ENCODE measurements at places on chromosomes 5 and 9.

- DNase-seq = peak; percentile 26
These were observed 111.1 kb downstream of the ARHGAP26 start for GRCh38 chr5:142881076-142881783.

- DNase-seq = no peak
These were observed 26.4 kb downstream of the NOTCH1 start for GRCh38 chr9:136519263-136520052.

GRCh38 chr5:131068076-131068475, 97.0 kb downstream of the HINT1 start:
- no peak for DNase-seq

- no peak for DNase-seq
These were observed 1.4 kb downstream of the CIZ1 start for GRCh38 chr9:128190013-128190412.

GRCh38 chr5:133531594-133531993, 80.7 kb downstream of the FSTL4 start:
- peak; percentile 7 for DNase-seq

DNA sequence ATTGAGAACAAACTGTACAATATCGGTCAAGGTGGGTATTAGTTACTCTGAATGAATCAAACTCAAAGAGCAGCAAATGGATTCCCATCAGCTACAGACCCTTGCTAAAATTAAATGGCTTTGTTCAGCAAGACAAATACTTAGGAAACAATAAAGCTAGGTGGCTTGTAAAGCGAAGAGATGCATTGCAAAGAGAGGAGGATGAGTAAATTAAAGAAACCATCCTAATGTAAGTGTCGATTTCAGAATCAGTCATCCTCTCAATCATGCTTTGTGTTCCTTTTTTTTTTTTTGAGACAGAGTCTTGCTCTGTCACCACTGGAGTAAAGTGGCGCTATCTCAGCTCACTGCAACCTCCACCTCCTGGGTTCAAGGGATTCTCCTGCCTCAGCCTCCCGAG, 359.2 kb upstream of the ZNF462 start:
- no peak for DNase-seq

DNA sequence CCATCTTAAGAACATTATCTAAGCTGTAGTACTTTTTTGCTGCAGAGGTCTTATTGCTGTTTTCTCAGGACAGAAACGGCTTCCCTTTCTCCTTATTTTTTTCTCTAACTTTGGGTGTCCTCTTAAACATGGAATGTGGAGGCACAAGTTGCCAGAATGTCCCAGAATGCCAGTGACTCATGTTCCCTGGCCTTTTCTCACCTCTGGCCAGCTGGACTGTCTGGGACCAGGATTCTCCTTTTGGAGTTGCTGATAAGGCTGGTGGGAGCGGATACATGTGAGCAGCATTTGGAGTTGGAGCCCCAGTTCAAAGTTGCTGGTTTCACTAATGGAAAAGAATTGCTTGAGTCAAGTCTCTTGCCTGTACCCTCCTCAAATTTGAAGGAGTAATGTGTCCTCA, 112.8 kb downstream of the ARHGAP26 start:
- no peak for DNase-seq

GRCh38 chr5:58545912-58546311, 37.0 kb upstream of the RAB3C start:
- peak; percentile 4 for DNase-seq

DNA sequence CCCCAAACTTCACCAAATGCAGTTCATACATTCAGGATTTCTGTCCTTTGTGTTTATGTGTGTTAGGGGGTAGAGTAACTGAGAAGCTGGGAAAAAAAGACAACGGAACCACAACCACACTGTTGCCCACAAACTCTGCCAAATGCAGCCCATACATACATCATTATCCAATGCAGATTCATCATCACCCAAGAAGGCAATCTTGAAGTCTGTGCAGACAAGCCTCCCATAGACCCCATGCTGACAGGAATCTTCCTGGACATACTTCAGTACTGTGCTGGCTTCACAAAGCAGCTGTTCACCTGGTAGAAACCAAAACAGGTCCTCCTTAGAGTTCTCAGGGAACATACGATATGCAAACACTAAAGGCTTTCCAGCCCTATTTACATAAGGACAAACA, 38.9 kb downstream of the MTMR12 start:
- no peak for DNase-seq

DNA sequence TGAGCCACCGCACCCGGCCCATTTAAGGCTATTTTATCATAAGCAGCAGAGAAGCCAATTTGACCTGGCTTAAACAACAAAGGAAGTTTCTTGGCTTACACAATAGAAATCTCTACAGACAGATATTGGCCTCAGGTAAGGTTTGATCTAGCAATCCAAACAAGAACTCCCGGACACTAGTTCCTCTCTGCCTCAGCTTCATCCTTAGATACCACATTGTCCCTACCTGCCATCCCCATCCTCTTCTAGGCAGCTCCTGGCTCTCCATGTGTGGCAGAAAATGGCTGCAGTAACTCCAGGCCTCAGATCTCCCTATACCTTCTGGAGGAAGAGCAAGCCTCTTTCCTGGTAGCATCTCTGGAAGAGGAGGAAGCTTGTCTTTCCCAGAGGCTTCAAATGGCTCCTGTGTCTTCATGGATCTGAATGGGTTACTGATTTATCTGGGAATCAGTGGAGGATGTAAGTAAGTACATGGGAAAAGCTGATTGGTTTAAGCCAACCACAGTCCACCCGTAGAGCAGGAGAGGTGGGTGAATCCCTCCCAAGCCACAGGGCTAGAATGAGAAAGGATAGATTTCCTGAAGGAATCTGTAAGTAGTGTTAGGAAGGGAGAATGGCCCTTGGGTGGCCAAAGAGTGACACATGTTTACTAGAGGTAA, 26.7 kb upstream of the AOPEP start:
- DNase-seq = no peak

DNA sequence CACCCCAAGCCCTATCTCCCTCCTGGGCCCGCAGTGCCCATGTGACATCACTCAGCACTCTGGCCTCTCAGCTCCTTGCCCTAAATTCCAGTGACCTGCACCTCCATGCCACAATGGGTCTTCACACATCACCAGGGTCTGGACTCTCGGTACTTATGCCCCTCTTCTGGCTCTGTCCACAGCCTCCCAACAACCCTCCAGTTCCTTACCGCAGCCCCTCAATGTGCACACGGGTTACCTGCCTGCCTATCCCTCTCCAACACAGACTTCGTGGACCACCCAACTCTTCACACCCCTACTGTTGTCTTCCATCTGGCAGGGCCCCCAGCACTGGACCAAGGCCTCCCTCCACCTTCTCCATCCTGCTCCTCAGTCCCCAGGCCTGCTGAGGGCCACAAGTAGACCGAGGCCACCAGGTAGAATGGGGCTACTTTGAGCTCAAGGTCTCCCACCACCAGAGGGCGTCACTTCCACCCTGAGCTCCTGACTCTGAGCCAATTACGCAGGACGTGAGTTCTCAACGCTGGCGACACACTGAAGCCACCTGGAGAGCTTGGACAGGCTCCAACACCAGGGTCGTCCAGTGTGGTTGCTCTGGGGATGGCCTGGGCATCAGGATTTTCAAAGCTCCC, 172.1 kb downstream of the GABBR2 start:
- DNase-seq = peak; percentile 40

DNA sequence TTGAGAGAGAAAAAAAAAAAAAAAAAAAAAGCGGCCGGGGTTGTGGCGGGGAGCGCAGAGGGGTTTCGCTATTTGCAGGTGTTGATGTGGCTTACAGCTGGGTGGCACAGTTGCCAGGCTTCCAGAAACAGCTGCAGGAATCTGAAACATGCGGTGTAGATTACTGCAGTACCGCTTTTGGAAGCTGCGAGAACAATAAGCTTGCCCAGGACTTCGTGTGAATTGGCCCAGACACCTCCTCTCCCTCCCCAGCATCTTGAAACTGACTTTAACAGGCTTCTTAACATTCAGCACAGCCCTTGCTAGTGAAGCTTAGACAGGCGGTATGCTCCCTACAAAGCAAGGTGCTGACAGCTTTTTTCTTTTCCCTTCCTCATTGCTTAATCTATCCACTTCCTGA, 104.0 kb downstream of the ATP10B start:
- DNase-seq = no peak

- no peak for DNase-seq
These were observed 62.0 kb downstream of the DROSHA start for GRCh38 chr5:31469886-31470285.

DNA sequence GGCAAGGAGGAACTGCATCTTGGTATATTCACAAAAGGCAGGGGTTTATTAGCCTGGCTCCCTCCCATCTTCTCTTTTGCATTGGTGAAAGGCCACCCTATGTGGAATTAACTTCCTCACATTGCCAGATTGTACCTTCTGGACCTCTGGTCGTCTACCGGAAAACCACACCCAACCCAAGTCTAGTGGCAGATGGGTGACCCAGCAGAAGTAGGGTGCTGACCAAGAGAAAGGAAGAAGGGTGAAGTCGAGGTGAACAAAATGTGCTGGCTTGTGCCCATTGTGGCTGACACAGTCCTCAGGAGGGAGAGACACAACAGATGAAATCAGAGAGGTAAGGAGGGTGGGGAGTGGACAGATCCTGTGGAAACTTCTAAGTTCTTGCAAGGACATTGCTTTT, 39.8 kb upstream of the DAP start:
- no peak for DNase-seq

DNA sequence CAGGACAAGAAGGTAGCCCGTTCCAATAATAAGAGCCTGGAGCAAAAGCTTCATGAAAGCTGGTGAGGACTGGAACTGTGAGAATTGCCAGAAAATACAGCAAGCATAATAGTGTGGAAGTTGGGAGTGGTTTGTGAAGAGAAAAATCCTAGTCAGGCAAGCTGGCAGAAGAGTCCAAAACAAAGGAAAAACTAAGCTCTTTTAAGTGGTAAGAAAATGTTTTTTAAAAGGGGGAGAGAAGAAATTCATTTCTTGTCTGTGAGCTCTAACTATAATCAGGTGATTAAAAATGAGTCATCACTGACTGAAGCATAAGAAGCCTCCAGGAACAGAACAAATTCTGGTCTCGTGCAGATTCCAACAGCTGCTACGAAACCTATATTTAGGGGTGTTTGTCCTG, 102.6 kb downstream of the CAAP1 start:
- peak; percentile 55 for DNase-seq

GRCh38 chr5:52838326-52839015, 50.8 kb downstream of the ITGA1 start:
- DNase-seq = peak; percentile 69

DNA sequence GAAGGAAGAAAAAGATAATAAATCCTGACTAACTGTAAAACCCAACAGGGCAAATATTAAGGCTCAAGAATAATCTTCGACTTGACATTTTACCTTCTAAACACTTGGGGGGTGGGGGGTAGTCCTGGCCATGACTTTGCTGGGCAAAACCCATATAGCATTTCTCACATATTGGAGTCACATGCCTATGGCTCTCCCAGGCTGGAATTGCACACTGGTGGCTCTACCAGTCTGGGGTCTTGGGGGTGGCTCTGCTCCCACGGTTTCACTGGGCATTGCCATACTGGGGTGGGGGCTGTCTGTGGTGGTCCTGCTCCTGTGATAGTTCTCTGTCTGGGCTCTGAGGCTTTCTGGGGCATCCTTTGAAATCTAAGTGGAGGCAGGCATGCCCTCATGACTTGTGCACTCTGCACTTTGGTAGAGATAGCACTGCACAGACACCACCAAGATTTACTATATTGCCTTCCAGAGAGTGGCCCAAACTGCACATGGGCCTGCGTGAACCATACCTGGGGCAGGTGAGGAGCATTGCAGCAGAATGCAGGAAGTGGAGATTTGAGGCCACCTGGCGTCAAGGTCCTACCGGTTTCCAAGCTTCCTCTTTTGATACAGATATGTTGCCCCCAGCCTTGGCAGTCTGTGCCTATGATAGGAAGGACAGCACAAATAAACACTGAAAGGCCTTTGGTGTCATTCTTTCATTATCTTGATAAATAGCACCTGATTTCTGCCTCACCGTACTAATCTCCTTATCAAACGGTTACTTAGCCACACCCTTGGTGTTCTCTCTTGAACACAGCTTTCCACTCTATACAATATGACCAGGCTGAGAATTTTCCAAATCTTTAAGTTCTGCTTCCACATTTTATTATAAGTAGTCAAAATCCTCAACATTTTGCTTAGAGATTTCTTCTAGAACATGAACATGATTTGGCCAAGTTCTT, 29.8 kb downstream of the BAAT start:
- no peak for DNase-seq

DNA sequence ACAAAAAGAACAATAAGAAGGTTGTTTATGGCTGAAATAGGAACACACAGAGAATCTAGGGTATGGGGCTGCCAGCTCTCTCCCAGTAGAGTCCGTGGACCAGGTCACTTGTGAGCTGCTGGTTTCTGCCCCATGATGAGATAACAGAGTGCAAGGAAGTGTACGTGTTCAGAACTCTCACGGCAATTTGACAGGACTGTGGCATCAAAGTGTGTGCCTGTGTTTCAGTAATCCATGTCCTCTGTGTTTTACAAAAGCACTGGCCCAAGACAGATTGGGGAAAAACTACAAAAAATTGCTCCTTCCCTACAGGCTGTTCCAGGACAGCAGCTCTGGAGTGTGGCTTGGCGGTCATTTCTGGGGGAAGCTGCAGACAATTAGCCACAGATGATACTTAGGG, 184.6 kb downstream of the AUH start:
- no peak for DNase-seq

- DNase-seq = no peak
These were observed 144.9 kb downstream of the PRKACG start for GRCh38 chr9:68869022-68869421.

- DNase-seq = no peak
These were observed 20.0 kb downstream of the PTPN3 start for GRCh38 chr9:109478051-109478563.

- DNase-seq = peak; percentile 32
These were observed at the start of gene LARP1 for GRCh38 chr5:154755361-154756008. Gene LARP1 (plus strand): TSS chr5:154755377. CDS start chr5:154755758, 381 bp downstream.

GRCh38 chr9:77647267-77648233, 572 bp downstream of the GNA14 start:
- DNase-seq = peak; percentile 20

- DNase-seq = no peak
These were observed 33.0 kb downstream of the LMNB1 start for GRCh38 chr5:126809916-126810315.

DNA sequence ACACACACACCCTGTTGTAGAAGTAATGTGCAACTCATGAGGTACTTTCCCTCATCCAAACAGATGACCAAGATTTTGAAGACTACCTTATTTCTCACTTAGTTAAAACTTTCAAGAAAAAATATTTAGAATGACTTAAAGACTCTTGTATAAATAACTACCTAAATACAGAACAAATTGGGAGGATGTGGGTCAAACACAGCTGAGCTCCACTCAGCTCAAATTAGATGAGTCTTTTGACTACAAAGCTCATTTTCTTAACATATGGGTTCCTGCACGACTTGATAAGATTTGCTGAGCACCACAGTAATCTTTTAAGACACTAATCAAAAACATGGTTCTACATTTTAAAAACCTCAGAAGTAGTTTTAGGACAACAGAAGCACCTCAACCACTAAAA, 8.9 kb downstream of the MTX3 start:
- no peak for DNase-seq

GRCh38 chr9:137077010-137077747, at the start of gene UAP1L1:
Gene UAP1L1 (plus strand): TSS chr9:137077517. CDS start chr9:137077533, 16 bp downstream.
- DNase-seq = peak; percentile 43

GRCh38 chr5:178499352-178499751, 90.8 kb downstream of the COL23A1 start:
- DNase-seq = no peak

GRCh38 chr5:113909782-113910181, 396.3 kb downstream of the YTHDC2 start:
- no peak for DNase-seq

GRCh38 chr9:33117796-33118195, 41.3 kb upstream of the SMU1 start:
- DNase-seq = no peak

- peak; percentile 71 for DNase-seq
These were observed 24.8 kb upstream of the IER5L start for GRCh38 chr9:129202613-129203555.

GRCh38 chr5:180365829-180366228, 12.7 kb upstream of the GFPT2 start:
- no peak for DNase-seq

Data from epithelial cell of esophagus (primary cell).